Jurkat, Clone E6-1 (cell line): ENCODE measurements at places on chromosomes 11 and 22.
A peak's percentile ranks its signal among the peaks of the same experiment; 100 is the strongest.

GRCh38 chr11:76669901-76670484, 554 bp downstream of the LRRC32 start:
- DNase-seq: no peak

DNA sequence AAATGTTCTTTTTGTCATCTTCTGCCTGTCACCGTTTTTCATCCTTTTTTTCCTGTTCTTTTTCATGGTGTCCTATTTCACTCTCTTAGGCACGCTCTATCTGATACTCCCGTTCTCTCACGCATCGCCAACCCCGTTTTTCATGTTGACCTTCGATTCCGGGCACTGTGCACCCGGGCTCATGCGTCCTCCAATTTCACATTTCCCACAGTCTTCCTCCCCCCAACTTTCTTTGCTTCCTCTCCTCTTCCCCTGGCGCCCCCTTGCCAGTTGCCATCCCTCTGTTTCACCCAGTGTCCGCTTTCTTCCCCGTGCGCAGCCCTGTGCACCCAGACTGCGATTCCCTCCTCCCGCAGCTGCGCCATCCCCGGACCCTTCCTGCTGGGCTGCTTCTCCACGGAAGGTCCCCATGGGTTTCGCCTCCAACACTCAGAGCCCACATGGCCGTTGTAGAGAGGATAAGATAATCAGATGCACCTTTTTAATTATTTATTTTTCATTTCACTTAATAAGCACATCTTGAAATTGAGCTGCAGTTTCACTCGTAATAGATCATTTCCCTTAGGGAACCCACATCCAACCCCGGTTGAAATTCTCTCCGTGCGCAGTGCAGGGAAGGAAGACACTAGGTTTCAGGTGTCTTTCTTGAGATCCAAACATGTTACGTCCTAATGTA, 791.1 kb downstream of the NTM start:
- DNase-seq: no peak

- no peak for DNase-seq
Measured at GRCh38 chr11:119273721-119274120, 43.2 kb downstream of the MCAM start.

GRCh38 chr11:11779975-11780374, 61.8 kb upstream of the USP47 start:
- no peak for DNase-seq

DNA sequence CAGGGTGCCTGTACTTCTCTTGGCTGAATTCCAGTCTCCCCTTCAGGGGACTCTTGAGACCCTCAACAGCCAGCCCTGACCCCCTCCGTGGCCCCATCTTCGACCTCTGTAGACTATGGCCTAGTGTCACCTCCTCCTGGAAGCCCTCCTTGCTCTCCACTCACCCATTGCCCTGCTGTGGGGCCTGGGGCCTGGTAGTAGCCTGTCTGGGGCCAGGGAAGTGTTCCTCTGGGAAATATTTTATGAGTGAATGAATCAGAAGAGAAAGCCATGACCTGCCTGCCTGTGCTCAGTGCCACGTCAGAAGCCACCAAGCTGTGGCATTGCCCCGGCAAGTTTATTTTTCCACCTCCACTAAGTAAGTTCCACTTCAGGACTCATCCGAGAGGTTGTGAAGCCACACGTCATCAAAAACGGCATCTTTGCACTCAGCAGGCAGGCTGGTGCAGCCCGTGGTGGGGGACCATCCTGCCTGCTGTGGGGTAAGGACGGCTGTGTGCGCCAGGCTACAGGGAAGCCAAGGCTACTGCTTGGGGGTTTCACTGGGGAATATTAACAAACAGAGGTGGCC, 59.6 kb upstream of the PPARA start:
- no peak for DNase-seq

- DNase-seq: no peak
Measured at GRCh38 chr11:92739491-92739890, 230.0 kb upstream of the MTNR1B start.

DNA sequence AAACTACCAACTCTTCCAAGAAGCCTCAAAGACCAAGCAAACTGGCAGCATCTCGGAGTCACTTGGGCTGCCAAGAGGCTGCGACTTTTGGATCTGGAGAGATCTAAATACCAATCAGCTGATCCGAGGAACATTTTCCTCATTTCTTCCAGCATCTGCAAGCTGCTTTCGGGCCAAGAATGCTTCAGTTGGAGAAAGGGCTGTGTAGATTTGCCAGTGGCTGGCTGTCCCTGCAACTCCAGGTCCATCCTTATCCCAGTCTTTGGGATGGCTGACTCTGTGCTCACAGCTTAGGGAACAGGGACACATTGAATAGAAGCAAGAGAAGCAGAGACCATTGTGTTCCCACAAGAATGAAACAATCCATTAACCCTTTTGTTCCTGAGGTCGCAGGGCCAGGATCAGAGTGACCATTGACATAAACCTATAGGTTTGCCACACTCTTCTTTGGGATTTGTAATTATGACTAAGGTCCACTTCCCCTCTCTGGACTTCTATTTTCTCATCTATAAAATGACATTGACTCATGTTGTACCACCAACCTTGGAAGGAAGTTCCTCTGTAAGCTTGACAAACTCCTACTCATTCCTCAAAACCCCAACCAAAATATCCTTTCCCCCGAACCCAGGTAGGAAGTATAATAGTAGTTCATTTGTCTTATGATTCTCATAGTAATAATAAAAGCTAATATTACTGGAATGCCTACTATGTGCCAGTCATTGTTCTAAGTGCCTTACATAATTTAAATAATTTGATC, 340.8 kb downstream of the MN1 start:
- DNase-seq: no peak

DNA sequence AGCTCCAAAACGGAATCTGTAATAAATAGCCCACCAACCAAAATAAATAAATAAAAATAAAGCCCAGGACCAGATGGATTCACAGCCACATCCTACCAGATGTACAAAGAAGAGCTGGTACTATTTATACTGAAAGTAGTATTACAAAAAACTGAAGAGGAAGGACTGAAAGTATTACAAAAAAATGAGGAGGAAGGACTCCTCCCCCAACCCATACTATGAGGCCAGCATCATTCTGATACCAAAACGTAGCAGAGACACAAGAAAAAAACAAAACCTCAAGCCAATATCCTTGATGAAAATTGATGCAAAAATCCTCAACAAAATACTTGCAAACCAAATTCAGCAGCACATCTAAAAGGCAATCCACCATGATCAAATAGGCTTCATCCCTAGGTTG, 65.4 kb downstream of the CYP2R1 start:
- DNase-seq: no peak

GRCh38 chr11:118338637-118339061, 3.9 kb downstream of the CD3D start:
- DNase-seq: peak; percentile 96

DNA sequence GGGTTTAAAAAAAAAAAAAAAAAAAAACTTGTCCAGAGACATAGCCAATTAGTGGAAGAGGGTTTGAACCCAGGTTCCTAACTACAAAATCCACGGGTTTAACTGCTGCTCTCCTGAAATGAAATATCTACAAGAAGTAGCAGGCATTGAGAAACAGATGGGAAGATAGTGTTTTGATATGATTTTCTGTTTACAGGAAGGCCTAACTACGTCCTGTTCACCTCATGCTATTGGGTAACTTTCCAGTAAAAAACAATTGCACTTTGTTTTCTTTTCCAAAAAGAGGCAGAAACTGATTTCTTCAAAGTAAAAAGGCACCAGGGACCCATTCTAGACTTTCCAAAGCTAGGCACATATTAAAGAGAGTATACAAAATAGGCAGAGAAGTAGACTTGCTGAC, 5.9 kb upstream of the C11orf91 start:
- DNase-seq: no peak

DNA sequence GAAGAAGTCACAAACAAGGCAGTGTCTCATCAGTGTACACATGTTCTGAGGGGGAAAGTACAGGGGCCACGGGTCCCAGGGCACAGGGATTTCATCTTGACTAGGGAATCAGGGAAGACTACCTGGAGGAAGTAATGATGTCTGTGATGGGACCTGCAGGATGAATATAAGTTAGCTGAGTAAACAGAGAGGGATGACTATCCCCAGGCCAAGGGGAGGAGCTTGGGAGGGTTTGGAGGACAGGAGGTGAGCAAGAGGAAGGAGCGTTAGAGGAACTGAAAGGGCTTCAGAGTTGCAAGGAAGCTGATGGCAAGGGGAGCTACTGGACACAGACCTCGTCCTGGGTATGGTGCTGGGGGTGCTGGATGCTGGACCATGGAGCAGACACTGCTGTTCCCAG, 56.4 kb downstream of the TRAF6 start:
- no peak for DNase-seq

GRCh38 chr11:123590296-123590912, 64.0 kb downstream of the SCN3B start:
- DNase-seq: no peak

GRCh38 chr22:30782613-30783012, 87.9 kb downstream of the OSBP2 start:
- no peak for DNase-seq
